ENCODE measurements at places on chromosomes 5 and 9.

GRCh38 chr9:136701668-136702053 is 10.7 kb upstream of the DIPK1B start:
- no peak for DNase-seq

GRCh38 chr9:83166372-83166771 is 103.4 kb upstream of the RASEF start:
- no peak for DNase-seq

GRCh38 chr5:4197151-4197550 is 601.5 kb downstream of the IRX1 start:
- no peak for DNase-seq

- DNase-seq, result no peak
Observed at GRCh38 chr5:91668261-91668660, 285.1 kb upstream of the ARRDC3 start.

Measured in stimulated activated CD8-positive, alpha-beta memory T cell treated with anti-CD3 and anti-CD28 coated beads, Interleukin-7, amount 100 ng/mL, for 1 hour (primary cell).